Renal pelvis (tissue), 12 donors: ENCODE measurements at places on chromosomes 2 and 18. TPM values are rescaled to one million over a fixed set of nuclear protein-coding genes. Genes with fewer than 3 reads are reported as not detected.

TTN gene
- 1.3 TPM for polyA plus RNA-seq

DNA sequence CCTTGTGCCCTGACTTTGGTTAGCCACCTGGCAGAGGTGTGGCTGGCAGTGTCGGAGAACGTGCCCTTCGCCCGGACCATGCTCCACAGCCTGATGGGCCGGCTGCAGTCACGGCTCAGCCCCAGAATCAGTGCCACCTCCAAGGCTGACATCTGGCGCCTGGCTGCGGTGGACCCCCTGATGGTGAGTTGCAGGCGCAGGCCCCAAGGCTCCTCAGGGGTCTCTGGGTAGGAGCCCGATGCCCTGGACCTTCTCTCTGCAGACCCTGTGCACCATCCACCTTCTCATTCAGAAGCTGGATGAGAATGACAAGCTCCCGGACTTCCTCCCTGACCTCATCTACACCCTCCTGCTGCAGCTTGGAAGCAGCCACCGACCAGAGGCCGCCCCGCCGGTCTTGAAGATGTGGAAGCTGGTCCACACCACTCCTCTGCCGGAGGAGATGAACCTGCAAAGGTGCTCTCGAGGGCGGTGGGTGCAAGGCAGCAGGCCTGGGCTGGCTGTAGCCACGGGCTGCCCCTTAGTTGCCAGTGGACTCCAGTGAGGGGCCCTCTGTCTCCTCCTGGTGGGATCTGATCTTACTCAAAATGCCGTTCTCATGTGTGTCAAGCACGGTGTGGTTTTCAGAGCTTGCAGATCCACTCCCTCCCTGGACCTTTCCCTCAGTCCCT is 32.1 kb downstream of the HJURP start:
- DNase-seq: no peak

- DNase-seq: no peak
Measured at GRCh38 chr2:105238664-105239240, 2.8 kb upstream of the GPR45 start.

GRCh38 chr18:48736321-48737260 is 197.8 kb downstream of the CTIF start:
- no peak for DNase-seq

- DNase-seq: no peak
Measured at GRCh38 chr2:181782660-181783059, 102.3 kb upstream of the NEUROD1 start.
